ENCODE measurements at places on chromosomes 7 and 10.

DNA sequence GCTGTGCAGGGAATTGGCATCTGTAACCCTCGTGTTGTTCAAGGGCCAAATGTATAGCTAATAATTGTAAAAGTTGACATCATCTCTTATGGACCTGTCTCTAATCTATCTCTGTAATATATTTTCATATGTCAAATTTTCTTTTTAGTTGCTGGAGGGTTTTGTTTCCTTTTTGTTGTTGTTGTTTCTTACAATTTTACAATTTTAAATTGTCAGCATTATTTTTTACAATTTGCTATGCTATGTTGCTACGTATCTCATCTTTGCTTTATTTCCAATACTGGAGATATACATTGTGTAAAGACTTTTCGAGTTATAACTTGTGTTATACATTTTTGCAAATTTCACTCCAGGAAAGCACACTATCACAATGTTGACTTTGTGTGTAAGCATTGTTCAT lies 290.2 kb upstream of the SP4 start:
- DNase-seq, result no peak

GRCh38 chr10:129199826-129200225 lies 267.2 kb upstream of the MGMT start:
- no peak for DNase-seq

DNA sequence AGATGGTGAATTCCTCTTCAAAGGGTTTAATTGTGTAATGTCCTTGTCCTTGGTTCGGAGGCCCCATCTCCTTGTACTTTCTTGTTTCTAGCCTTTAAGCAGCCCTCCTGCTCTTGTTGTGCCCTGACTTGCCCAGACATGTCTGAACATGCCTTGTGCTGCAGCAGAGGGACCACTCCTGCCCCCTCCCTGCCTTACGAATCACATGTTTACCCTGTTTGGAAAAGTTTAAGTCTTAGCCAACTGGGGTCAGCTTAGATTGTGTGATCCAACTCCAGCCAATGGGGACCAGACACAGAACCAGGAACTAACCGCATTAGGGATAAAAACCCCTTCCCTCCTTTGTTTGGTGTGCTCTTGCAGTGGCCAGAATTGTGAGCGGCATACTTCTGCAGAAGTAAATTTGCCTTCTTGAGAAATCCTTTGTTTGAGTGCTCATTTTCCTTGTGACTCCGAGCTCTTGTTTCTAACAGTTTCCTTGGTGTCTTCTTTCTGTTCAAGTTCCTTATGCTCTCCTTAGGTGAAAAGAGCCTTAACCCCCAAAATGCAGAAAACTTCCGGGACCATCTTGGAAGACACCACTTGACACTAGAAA lies 29.4 kb downstream of the CLRN3 start:
- DNase-seq, result no peak

GRCh38 chr7:8881916-8882315 lies 448.5 kb downstream of the NXPH1 start:
- DNase-seq, result no peak

DNA sequence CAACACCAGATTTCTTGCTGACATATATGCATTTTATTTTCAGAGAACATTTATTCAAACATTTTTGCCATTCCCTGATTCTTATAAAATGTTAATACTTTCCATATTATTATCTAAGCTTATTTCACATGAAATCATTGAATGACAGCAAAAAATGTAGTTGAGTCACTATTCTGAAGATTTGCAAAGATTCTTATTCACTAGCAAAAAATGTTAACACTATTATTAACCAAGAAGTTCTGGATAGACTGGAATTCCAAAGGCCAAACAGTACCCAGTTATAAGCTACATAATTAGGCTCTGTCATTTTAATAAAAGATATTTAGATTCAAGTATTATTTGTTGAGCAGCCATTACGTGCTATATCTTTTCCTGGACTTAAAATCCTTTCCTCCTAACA lies 4.3 kb downstream of the GSTO2 start:
- DNase-seq, result no peak

GRCh38 chr7:6228361-6229229 lies 43.8 kb downstream of the CYTH3 start:
- DNase-seq, result no peak

DNA sequence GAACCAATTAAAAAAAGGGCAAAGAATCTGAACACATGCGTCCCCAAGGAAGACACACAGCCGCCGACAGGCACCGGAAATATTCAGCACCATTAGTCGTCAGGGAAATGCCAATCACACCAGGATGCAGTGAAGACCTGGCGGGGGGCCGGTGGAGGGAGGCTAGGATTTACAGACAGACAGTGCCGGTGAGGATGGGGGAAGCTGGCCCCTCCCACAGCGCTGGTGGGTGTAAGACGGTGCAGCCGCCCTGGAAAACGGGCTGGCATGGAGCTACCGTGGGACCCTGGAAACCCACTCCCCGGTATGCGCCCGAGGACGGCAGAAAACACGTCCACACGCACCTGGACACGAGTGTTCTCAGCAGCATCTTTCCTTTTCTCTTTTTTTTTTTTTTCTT lies 4.8 kb upstream of the ADAP1 start:
- DNase-seq, result no peak

DNA sequence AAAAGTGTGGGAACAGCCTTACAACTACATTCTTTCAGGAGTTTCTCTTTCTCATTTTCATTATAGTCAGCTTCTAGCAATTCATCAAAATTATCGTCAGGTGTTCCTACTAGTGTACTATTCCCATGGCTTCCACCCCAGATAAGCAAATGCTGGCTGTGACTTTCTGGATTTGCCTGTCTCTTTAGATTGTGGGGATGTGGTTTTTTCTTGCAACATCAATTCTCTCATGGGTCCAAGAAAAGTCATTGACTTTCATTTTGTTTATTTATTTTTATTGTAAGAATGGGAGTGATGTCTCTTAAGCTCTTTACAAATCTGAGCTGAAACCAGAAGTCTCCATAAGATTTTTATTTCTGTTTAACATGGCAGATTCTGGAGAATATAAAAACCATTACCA lies 349.7 kb upstream of the SEMA3C start:
- DNase-seq, result no peak

DNA sequence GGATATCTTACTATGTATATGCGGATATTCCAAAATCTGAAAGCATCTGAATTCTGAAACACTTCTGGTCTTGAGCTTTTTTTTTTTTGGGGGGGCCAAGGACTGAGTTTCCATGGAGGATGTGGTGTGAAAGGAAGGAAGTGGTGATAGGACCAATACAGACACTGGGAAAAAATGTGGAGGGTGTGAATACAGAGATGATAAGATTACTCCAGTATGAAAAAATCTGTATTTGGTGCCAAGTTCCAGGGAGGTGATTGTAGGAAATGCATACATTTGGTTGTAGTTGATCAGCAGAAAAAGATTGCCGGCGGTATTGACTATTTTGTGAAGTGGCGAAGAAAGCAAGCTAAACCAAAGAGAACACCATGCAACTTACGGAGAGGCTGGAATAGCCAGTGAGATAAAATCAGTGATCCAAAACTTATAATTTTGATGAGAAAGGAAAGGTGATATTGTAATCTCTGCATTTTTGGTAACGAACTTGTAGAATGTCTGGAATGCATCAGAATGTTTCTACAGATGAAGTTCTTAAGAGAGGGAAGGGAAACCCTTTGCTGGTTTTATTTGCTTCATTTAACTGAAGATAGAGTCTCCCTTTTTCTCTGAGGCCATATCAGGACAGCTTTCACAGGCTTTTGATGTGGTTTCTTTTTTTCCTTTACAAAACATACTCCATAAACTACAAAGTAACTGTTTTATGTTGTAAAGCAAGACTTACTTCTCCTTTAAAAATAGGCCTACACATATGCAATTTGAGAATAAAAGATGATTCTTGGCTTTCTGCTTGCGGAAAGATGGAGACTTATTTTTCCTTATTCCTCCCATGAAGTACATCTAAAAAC lies 6.0 kb downstream of the WDR37 start:
- DNase-seq, result peak; percentile 44

DNA sequence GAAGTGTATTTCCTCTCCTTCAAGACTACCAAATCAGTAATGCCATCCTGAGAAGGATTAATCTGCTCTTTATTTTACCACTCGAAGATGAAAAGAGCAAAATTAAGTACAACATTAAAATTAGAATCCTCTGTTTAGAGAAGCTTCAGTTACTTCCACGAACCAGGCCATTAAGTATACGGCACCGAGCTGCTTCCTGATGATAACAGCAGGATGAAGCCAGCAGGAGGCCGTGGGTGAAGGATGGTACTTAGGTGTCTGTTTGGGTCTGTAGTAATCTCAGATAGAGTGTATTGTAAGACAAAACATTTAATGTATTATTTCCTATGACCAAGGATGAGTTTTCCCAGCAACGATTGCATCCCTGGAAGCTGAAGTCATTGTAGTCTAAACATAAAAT lies 362.8 kb downstream of the SFMBT2 start:
- no peak for DNase-seq

- DNase-seq, result peak; percentile 65
Observed at GRCh38 chr7:30330134-30331111, 46.0 kb downstream of the ZNRF2 start.

GRCh38 chr7:85749696-85750453 lies 563.0 kb upstream of the SEMA3D start:
- DNase-seq, result no peak

- peak; percentile 60 for DNase-seq
Observed at GRCh38 chr7:65722361-65722792, 150.5 kb upstream of the VKORC1L1 start.

GRCh38 chr10:87763086-87763861 lies 54.8 kb downstream of the ATAD1 start:
- no peak for DNase-seq

DNA sequence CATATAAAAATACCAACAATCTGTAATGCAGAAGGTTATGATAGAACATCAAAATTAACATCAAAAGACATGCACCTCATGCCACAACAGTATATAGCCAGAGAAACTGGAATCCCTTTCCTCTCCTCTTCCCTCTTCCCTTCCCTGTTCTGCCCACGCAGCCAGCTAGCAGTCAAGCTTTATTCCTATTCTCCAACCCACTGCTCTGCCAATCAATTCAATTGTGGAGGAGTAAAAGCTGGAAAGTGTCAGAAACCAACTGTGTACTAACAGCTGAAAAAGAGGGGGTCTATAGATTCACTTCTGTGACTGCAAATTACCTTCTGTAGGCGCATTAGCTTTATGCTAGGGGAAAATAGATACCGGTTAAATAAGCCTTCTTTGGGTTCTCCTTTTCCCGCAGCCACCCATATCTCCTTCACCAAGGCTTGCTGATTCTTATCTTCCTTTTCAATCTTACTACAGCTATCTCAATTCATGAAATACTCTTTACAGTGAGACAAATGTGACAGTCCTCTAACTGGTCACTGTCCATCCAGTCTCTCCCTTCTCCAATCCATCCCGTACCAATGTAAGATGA lies 16.3 kb downstream of the ABI1 start:
- DNase-seq, result no peak

- no peak for DNase-seq
Observed at GRCh38 chr10:93591065-93591808, 9.8 kb downstream of the RBP4 start.

GRCh38 chr10:125557311-125557710 lies 125.7 kb downstream of the TEX36 start:
- no peak for DNase-seq

DNA sequence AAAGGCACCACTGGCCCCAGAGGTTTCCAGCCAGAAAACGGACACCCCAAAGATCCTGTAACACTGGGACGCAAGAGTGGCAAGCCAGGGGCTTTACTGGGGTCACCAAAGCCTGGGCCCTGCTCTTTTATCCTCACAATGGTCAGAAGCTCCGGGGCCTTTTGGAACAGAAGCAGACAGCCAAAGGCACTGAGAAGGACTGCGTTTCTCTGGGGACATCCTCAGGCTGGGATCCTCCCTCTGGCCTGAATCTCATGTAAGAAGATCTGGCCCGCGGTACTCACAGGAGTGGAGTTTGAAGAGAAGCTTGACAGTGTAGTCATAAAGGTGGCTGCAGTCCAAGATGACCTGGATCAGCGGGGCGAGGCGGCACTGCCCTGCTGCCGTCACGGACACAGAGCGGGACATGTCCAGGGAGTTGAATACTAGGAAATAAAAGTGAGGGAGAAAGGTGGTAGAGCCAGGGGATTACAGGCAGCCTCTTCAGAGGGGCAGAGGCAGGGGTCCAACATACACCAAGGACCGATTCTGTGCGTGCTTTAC lies 81.4 kb downstream of the SPDYE5 start:
- DNase-seq, result no peak

GRCh38 chr10:34384372-34384771 lies 430.7 kb downstream of the PARD3 start:
- DNase-seq, result no peak

DNA sequence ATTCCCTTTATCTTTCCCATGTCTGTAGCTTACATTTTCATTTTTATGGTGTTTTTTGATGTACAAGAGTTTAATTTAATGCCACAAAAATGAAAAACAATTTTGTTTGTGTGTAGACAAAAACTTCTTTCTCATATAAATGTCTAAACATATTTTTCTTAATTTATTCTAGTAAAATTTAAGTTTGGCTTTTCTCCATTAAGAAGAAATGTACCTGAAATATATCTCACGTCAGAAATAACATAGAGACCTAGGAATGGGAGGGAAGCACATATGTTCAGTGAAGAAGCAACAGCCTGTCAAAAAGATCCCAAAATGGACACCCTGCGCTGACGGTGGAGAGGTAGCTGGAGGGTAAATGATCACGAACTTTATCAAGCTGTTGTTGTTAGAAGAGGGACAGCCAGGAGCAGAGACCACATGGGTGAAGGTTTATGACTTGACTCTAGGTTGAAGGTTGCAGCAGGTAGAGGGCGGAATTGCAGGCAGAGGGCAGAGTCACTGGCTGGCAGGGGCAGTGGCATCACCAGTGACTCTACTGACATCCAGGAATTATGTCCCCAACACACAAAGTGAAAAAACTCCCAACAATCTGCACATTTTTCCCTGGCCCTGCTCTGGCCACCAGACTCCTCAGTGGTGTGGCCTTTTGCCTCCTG lies 225.9 kb upstream of the PRSS58 start:
- DNase-seq, result no peak

- DNase-seq, result no peak
Observed at GRCh38 chr7:5457245-5457735, 33.7 kb upstream of the TNRC18 start.

GRCh38 chr7:131898418-131898817 lies 342.0 kb upstream of the PODXL start:
- no peak for DNase-seq

DNA sequence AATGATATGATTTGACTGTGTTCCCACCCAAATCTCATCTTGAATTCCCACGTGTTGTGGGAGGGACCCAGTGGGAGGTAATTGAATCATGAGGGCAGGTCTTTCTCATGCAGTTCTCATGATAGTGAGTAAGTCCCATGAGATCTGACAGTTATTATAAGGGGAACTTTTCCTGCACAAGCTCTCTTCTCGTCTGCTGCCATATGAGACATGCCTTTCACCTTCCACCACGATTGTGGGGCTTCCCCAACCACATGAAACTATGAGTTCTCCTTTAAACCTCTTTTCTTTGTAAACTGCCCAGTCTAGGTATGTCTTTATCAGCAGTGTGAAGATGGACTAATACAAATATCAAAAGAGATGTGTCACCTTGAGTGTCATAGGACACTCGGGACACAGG lies 502.7 kb upstream of the PODXL start:
- DNase-seq, result no peak
